ENCODE measurements at places on chromosomes 2 and 18.

GRCh38 chr18:46334868-46335281, 230.7 kb downstream of the HAUS1 start:
- DNase-seq, result no peak

DNA sequence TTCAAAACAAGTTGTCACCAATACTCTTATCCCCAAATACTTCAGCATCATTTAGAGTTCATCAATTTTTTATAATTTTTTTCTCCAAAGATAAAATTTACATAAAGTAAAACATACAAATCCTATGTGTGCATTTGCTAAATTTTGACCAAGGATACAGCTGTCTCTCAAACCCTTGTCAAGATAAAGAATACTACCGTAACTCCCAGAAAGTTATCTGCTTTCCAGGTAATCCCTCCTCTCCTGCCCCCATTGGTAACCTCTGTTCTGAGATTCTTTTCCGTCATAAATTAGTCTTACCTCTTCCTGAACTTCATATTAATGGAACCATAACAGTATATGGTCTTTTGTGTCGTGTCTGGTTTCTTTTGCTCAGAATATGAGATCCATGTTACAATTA, 49.2 kb downstream of the BCL2L11 start:
- DNase-seq, result no peak

DNA sequence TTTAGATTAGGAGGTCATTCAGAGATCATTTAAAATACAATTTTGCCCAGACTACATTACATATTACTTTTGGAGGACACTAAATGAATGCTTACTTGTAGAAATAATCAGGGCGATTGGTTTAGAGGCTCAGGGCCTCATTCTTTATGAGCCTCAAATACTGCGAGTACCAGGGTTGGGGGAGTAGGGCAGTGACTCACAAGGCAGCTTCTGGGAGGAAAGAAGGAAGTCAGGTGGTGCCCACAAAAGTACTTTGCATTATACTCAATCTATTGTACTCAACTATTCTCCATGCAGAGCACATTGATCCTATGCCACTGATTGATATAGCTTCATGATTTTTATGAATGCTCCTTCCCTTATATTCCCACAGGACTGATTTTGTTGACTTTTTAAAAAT, 166.9 kb downstream of the SOCS6 start:
- DNase-seq, result no peak

DNA sequence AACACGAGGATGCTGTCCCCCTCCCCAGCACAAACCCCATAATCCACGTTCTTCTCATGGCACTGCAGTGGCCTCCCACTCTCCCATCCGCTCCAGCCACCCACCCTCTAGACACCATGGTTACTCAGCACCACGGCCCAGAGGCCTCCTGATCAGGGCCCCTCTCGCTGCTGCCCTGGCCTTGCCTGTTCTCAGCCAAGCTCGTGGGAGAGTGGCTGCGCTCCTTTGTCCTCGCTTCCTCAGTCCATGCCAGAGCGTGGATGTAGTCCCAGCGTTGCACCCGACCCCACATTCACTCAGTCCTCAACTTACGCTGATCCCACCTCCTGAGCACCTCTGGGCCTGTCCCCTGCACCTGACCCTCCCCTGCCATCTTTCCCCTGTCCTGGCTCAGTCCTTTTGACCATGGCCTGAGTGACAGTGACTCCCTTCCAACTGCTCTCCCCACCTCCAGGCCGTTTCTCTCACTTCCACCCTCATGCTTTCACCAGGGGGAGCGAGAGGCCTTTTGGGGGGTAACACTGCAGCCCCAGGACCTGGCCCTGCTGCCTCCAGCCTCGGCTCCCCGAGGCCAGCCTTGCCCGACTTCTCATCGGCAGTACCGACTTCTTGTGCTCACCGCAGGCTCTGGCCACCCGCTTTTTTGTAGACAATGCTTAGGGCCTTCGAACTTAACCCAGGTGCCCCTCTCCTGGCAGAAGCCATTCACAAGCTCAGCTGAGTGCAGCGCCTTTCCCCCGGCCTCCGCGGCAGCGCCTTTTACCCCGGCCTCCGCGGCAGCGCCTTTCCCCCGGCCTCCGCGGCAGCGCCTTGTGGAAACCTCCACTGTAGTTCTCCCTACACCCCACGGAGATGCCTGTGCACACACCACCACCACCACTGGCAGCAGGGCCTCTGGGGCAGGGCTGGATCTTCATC, 131.4 kb downstream of the CLIP4 start:
- no peak for DNase-seq

- DNase-seq, result no peak
These were observed 26.3 kb downstream of the B4GALT6 start for GRCh38 chr18:31657823-31658669.

DNA sequence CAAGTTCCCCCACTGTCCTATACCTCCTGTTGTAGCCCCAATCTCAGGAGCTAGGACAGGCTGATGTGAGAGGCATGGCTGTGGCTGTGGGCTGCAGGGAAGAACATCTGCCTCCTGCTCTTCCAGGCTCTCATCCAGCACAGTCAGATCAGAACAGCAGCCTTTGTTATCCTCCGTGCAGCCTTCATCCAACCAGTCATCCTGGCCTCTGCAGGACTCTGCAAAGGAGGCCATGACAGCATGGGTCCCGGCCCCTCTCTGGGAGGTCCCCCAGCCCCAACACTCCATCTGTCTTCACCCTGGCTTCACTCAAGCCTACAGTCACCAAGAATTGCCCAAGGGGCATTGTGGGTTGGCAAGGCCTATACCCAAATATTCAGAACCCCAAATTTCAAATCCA, 223.2 kb upstream of the COPS8 start:
- no peak for DNase-seq

Data from amniotic stem cell (primary cell).